GM19239 (cell line): ENCODE measurements at places on chromosomes 16 and 17.

DNA sequence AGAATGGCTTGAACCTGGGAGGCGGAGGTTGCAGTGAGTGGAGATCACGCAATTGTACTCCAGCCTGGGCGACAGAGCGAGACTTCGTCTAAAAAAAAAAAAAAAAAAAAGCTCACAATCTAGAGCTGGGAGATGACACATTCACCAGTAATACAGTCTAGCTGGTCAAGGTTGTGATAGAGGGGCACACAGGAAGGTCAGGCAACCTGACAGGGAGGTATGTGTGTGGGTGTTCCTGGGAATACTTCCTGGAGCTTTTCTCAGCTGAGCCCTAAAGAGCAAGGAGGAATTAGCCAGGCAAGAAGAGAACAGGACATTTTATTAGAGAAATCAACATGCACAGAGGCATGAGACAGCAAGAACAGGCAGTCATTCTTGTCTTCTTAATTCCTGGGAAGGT lies 216.7 kb downstream of the SHISA9 start:
- no peak for DNase-seq

GRCh38 chr16:84726079-84726668 lies 26.4 kb downstream of the USP10 start:
- peak; percentile 32 for DNase-seq

GRCh38 chr16:31561426-31562233 lies 33.9 kb downstream of the AHSP start:
- DNase-seq = no peak

DNA sequence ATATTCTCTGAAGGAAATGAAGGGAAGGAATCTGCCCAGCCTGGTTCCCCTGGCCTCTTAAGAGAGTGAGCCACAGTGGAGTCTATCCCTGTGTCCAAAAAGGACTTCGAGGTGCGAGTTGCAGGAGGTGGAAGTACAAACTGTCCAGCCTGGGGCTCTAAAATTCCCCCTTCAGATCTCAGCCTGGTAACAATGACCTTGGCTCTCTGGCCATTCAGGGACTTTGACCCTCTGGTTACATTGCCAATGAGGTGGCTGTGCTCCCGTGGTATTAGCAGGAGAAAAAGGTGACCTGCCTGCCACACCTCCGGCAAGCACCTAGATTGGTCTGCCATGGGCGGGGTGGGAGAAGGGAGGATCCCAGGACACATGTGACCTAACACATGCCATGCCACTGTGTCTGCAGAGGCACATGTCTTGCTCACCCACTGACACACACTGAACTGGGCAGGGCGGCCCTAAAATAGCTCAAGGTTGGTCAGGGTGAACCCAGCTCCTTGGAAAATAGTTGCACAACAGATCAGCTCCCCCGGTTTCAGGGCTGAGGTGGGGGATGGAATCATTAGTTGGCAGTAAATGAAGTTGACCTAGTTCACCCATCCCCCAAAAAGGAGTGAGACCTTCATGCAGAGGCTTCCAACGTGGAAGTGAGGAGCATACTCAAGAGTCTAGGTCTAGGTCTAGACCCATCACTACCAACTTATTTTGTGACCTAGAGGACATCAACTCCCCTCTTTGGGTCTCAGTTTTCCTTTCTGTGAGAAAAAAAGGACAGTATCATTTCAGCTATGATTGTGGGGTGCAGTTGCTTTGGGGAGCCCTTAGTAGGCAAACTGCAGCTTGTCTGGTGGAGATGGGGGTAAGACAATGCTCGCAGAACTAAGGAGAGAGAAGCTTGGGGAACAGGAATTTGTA lies 2.2 kb downstream of the NR1D1 start:
- DNase-seq = no peak

DNA sequence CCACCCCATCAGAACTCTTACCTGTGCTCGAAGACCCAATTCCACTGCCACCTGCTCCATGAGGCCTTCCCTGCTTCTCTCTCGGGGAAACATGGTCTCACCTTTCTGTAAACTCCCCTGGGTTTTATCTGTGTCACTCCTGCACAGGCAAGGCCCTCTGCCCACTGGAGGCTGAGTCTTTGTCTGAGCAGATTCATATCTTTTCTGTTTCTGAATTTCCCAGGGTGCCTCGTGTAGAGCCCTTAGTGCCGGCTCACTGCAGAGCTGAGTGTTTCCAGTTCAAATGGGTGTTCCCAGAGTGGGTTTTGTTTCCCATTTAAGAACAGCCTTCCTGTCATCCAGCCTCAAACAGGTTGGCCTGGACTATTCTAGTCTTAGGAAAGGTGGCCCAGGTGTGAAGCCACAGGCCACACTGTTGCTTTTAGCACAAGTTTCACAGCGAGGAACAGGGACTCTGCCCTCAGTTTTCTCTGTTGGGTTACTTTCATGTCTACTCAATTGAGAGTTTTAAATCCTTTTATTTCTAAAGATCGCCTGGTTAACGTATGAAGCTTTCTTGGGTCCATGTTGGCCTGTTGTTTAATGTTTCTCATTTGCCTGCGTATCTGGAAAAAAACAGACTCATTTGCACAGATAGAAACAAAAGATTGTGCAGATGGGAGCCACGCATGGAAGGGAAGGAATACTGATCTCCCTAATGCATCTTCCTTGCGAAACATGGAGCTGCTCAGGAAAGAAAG lies 228.7 kb downstream of the MSI2 start:
- no peak for DNase-seq

DNA sequence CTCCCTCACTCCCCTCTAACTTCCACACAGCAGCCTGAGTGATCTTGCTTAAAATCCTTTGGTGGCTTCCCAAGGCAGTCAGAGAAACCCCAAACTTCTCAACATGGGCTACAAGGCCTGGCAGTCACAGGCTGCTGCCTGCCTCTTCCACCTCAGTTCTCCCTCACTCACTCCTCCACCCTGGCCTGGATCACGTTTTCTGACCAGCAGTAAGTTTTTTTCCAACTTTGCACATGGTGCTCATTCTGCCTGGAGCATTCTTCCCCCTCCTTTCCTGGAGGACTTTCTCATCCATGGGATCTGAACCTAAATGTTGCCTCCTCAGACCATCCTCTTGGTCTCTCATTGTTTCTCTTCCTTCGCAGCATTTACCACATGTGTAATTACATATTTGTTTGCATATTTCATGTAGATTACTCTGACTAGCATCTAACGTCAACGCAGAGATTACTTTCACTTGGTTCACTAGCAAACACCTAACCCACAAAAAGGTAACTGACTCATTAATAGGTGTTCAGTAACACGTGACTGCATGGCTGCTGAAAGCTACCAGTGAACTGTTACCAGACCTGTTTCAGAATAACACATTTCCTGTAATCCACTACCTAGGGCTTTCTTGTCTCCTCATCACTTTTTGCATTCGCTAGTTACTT lies 17.1 kb downstream of the GNA13 start:
- peak; percentile 41 for DNase-seq

DNA sequence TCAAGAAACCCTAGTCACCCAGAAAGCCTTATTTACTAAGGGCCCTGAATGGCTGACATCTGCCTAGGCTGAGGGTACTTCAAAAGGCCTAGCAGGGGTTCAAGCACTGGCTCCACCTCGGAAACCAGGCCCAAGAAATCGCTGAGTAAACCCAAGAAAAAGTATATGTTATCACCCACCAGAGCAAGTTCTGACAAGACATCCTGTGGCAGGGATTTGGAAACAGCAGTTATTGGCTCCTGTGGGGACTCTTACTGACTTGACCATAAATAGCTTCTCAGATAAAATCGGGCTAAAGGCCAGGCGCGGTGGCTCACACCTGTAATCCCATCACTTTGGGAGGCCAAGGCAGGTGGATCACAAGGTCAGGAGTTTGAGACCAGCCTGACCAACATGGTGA lies 12.2 kb downstream of the ATP6V0D1 start:
- DNase-seq = no peak

DNA sequence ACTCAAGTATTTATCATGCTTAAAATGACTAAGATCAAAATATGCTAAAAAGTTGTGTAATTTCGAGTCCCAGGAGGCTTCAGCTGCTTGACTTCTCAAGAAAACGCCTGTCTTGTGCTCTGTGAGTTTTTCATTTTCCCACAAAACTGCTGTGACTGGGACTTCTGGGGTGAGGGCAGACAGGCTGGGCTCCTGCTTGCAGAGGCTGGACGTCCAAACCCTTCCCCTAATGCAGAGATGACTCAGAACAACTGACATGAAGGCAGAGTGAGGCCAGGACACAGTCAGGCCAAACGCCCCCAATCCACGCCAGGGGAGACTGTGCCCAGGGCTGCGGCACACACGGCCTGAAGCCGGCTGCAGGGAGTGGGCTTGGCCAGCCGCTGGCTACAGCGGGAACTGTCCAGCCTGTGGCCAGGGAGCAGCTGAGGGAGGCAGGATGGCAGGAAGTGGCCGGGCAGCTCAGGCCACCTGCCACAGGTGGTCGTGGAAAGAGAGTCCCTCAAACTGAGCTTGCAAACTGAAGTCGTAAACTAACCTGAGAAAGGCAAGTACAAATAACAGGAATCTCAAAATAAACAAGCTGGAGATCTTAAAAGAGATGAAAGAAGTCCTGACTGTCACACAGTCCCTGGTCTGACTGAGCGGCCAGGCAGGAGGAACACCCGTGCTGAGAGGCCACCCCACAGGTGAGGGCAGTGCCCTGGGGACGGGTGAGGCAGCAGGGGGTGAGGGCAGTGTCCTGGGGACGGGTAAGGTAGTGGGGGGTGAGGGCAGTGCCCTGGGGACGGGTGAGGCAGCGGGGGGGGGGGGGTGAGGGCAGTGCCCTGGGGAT lies 21.3 kb upstream of the HEXD start:
- DNase-seq = no peak

DNA sequence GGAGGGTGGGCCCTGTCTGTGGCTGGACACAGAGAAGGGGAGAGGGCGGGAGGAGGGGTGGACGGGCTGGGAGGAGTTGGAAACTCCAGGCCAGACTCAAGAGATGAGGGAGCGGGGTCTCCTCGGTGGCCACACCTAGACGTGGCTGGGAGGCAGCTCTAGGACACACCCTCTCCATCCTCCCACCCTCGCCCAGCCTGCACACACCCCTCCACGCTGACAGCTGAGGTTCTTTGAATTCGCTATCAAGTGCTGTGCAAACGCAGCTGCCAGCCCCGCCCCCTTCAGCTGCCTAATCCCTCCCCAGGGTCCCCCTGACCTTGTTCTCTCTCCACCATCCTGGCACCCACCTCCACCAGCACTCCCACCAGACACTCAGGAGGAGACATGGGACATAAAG lies 48.7 kb downstream of the DNAH17 start:
- no peak for DNase-seq

DNA sequence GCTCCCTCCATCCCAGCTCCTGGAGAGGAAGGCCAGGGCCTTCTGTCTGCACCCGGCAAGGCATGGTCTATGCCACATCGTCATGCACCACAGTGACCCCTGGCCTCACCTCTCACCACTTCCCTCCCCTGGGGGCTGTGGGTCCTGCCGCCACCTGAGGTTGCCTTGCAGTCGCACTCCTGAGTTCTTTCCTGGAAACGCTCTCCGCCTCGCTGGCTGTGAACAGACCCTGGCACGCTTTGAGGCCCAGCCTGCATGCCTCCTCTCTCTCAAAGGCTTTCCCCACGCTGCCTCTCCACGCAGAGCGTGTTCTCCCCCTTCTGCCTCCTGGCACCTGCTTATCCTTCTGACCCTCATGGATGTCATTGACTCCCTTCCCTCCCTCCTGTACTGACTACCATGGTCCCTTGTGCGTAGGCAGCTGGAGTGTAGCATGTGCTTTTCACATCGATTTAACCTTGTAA lies 45.4 kb downstream of the SEC14L1 start:
- DNase-seq = no peak

GRCh38 chr16:27748868-27749546 lies 199.1 kb downstream of the KATNIP start:
- DNase-seq = peak; percentile 37

DNA sequence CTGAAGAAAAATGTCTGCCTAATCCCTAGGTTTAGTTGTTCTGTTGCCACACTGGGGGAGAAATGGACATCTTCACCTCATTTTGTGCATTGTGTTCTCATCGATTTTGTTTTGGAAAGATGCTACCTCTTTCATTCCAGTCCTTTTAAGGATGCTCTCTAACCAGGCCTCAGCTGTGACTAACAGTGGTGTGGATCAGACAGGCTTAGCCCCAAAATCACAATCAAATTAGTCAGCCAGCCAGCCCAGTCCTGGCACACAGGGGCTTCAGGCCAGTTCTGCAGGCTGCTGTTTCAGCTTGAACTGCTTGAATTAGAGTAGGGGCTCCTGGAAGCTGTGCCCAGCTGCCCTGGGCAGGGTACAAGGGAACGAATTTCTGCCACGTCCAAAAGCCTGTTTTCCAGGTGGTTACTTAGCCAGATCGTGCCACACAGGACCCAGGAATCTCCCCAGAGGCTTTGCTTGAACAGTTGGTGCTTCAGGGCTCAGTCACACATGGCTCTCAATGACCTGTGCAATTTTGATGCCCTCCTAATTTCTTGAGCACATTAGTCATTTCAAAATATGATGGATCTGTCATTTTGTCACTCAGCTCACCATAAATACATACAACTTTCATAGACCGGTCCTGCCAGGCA lies 60.7 kb downstream of the CLEC16A start:
- no peak for DNase-seq

DNA sequence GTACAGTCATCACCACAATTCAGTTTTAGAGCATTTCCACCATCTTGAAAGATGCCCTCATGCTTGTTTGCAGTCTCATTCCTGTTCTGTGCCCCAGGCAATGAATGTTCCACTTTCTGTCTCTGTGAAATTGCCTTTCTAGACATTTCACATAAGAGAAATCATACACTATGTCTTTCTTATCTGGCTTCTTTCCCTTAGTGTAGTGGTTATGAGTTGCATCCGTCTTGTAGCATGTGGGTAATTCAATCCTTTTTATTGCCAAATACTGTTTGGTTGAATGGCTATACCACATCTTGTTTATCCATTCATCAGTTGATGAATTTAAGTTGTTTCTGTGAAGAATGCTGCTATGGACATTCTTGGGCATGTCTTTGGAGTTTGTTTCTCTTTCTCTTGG lies 132.5 kb upstream of the PLCG2 start:
- DNase-seq = no peak

DNA sequence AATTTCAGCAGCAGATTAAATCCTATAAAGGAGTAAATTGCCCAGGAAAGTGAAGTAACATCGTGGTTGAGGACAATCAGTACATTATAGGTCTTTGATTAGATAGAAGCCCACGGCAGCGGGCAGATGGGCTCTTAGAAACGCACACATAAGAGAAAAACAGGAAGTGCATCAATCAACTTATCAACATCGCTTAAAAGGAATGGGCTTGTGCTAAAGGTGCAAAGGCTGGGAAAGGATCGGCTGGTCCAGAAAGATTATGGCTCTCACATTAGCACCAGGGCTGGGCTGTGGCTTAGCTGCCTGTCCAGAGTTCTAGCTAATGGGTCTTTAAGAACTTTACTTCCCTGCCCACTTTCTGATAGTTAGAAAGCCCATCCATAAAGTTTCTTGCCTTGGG lies 292.0 kb upstream of the TNRC6C start:
- no peak for DNase-seq

- DNase-seq = no peak
Observed at GRCh38 chr17:71461498-71462169, 659.2 kb upstream of the SOX9 start.

- no peak for DNase-seq
Observed at GRCh38 chr16:747978-748746, 7.4 kb upstream of the CIAO3 start.
